ENCODE measurements at places on chromosomes 7 and 10. TPM values are rescaled to one million over a fixed set of nuclear protein-coding genes. Genes with fewer than 3 reads are reported as not detected.

Gene ADIRF
- total RNA-seq: not detected

Gene GNA12
- total RNA-seq: 7.5 TPM

Gene DPP6
- 0.24 TPM for total RNA-seq

Gene EBLN1
- total RNA-seq: not detected

DNA sequence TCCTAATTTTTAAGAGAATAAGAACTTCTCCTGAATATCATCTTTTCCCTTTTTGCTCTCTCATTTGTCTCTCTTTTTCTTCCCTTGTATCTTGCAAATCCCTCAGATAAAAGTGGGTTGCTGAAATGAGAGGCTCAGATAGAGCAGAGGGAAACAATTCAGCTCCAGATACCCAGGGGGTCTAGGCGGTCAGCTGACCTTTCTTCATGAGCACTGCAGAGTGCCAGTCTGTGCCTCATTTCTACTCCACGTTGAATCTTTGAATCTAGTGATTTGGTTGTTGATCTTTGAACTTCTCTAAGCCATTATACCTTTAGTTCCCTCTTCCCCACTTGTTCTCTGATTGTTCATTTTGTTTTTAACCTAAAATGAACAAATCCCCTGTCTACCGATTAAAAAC, 572.6 kb downstream of the PTPRN2 start:
- DNase-seq: no peak

DNA sequence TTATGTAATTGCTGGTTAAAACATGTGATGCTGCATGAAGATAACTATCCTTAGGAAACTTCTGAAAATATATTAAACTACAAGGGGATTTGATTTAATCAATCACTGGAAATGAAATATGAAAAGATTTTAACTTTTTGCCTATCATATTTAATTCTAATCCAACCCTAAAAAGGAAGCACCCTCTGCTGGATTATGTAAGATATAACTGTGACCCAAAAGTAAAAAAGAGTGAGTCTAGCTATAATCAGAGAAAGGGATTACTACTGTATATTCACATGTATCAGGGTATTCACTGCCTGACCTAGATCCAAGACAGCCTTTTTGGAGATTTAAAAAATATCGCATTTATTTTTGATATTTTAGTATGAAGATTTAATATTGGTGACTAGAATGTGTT, 295.5 kb downstream of the MDFIC start:
- DNase-seq: no peak

DNA sequence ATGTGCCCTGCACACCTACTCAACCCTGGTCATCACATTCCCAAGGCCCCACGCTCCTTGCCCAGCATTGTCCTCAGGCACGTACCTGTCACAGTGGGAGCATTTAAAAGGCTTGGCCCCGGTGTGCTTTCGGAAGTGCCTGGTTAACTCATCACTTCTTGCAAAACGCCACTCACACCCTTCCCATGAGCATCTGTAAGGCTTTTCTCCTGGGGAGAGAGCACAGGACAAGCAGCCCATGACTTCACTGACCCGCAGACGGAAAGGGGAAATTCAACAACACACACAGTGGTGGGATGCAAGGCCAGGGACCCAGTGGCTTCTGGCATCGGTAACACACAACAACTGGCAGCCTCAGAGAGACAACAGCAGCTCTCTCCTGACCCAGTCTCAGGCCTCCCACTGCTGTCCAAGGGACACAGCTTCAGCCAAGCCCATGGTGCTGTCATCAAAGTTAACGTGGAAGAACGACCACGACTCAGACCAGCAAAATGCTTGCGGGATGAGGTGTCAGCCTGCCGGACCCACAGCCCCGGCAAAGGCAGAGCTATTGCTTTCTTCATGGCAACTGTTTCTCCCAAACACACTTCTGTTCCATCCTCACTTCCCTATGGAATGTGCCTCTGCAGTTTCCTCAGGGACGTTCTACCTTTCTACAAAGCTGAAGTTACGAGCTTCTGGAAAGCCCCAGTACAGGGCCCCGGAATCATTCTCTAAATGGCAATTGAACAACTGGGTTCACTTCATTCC, 4.8 kb downstream of the KLF6 start:
- DNase-seq: peak; percentile 60

- DNase-seq: peak; percentile 66
Observed at GRCh38 chr10:29496341-29497162, 138.2 kb downstream of the SVIL start.

GRCh38 chr7:27912751-27913150, 172.8 kb downstream of the TAX1BP1 start:
- no peak for DNase-seq

DNA sequence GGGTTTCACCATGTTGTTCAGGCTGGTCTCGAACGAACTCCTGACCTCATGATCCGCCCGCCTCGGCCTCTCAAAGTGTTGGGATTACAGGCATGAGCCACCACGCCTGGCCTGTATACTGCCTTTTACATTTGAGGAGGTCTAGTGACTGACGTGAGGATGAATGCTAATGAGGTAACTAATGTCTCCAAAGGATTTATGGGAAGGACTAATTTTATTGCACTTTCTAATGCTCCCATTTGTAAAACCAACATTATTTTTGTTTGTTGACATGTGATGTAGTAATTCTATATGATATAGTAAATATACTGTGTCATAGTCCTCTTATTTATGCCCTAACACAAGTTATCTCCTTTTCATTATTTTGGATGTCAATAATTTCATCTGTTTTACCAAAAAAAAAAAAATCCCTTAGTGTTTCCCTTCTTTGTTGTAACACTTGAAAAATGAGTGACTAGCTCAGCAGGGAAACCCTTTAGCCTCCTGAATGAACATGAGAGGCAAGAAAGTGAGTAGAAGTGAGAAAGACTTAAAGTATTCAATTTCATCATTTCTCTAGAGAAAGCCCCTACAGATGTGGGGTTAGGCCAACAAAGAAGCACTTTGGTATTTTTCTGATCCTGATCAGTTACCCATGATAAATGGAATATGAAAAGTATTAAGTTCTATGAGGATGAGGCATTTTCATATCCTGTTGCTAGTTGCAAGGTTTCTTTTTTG, 596.9 kb upstream of the PCDH15 start:
- DNase-seq: no peak

DNA sequence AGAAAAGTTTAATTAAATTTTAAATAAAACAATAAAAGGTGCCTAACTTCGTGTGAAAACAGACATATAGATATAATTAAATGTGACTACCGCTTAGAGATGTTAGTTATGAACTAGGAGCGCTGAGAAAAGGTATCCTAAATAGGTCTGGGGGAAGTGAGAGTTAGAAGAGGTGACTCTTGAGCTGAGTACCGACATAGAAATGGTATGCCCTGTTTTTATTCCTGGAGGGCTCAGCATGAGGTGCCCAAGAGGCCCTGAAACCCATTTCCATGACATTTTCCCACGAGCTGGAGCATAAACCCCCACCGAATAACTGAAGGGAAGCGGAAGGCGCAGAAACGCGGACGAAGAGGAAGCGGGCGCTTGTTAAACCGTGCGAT, 433 bp upstream of the STARD3NL start:
- DNase-seq: no peak
